ENCODE measurements at places on chromosomes 2 and 18. TPM values are rescaled to one million over a fixed set of nuclear protein-coding genes. Genes with fewer than 3 reads are reported as not detected.

DNA sequence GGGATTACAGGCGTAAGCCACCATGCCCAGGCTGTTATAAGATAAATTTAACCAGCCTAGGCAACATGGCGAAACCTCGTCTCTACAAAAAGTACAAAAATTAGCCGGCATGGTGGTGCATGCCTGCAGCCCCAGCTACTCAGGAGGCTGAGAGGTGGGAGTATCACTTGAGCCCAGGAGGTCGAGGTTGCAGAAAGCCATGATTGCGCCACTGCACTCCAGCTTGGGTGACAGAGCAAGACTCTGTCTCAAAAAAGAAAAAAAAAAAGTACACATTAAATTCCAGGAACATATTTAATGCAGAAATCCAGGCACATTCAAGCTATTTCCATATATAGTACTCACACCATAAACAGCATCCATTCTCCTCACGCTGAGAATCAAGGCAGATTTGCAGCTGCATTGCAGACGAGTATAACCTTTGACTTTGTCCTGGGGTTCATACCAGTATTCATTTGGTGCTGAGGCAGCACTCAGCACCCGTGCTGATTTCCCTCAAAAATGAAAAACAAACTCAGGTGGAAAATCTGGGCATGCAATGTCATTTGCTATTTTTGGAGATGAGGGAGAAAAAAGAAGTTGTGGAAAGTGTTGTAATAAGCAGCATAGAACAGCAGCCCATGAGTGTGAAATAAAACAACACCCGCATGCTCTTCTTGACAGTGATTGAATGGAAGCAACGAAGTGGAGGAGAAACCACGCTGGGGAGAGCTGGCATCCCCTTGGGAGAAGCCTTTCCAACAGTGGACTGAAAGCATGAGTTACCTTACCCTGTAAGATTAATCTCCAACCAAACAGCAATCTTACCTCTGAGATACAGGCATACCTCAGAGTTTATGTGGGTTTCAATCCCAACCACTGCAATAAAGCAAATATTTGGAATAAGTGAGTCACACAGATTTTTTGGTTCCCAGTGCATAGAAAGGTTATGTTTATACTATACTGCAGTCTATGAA lies 46.8 kb upstream of the ANXA4 start:
- no peak for DNase-seq

- peak; percentile 44 for DNase-seq
These were observed 628.7 kb upstream of the PIK3C3 start for GRCh38 chr18:41326311-41326710.

Gene MAP2
- total RNA-seq = 9.1 TPM

Gene LONRF2
- total RNA-seq = not detected

Data from foreskin keratinocyte (primary cell).